ENCODE measurements at places on chromosomes 1 and 21. TPM values are rescaled to one million over a fixed set of nuclear protein-coding genes. Genes with fewer than 3 reads are reported as not detected.
A peak's percentile ranks its signal among the peaks of the same experiment; 100 is the strongest.

The GFI1 gene
- total RNA-seq, result 0.36 TPM

The NEXN gene
- 83.6 TPM for total RNA-seq

The CYB561D1 gene
- 5.2 TPM for total RNA-seq

The RNU1-3 gene
- total RNA-seq, result under 0.01 TPM

The ENTREP3 gene
- 11.8 TPM for total RNA-seq

The ST6GALNAC3 gene
- total RNA-seq, result 7.5 TPM

The TNFAIP8L2 gene
- total RNA-seq, result 1.9 TPM

The SPOCD1 gene
- total RNA-seq, result 0.55 TPM

GRCh38 chr1:7511381-7511780 is 259.7 kb upstream of the VAMP3 start:
- H3K4me1 ChIP-seq, result peaks cover 18% of the 10 kb centered on the region
- no peaks in the 10 kb centered on the region for H3K27me3 ChIP-seq
- no peak overlapping the region for H3K27ac ChIP-seq
- DNase-seq, result no peak
- no peaks in the 10 kb centered on the region for H3K36me3 ChIP-seq

- H3K4me1 ChIP-seq, result peaks cover 34% of the 10 kb centered on the region
- H3K27ac ChIP-seq, result no peak overlapping the region
- H3K4me3 ChIP-seq, result no peak overlapping the region
- DNase-seq, result no peak
- no peaks in the 10 kb centered on the region for H3K27me3 ChIP-seq
These were observed 1.1 kb upstream of the ST6GALNAC3 start for GRCh38 chr1:76073481-76073880.

DNA sequence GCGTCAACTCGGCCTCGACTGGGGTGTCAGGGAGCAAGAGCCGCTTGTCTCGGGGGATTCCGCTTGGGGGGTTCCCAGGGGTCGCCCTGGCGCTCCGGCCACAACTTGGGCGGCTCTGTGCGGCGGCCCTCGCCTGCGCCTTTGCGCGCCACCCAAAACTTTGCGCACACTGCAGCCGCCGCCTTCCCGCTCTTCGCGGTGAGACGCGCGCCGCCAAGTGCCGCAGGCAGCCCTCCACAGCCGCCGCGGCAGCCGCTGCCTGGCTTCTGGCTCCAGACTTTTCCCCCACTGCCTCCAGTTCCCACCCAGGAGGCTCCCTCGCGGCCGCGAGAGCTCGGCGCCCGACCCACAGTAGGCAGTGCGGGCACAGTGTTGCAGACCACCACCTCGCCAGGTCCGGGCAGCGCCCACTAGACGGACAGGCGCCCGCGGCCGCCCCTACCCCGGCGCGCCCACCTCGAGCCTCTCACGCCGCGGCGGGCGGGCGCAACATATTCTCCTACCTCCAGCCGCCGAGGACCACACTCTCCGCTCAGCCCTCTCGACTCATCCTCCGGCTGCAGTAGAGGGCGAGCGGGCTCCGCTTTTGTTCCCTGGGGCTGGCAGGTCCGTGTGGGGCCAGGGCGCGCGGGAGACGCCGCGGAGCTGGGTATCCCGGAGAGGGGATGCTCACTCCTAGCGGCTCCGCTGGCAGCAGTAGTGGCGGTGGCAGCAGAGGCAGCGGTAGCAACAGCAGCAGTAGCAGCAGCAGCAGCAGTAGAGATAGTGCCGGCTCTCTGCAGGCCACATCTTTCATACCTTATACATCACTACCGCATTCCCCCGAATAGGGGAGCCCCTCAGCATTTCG is 296.6 kb downstream of the OMA1 start:
- H3K27ac ChIP-seq, result peak overlapping the region; percentile 45
- no peaks in the 10 kb centered on the region for H3K4me1 ChIP-seq
- no peak for DNase-seq
- H3K4me3 ChIP-seq, result peak overlapping the region; percentile 41

GRCh38 chr21:35163411-35163810 is 114.3 kb upstream of the RUNX1 start:
- H3K4me3 ChIP-seq, result no peak overlapping the region
- no peak overlapping the region for H3K27ac ChIP-seq
- DNase-seq, result no peak
- H3K4me1 ChIP-seq, result no peaks in the 10 kb centered on the region

DNA sequence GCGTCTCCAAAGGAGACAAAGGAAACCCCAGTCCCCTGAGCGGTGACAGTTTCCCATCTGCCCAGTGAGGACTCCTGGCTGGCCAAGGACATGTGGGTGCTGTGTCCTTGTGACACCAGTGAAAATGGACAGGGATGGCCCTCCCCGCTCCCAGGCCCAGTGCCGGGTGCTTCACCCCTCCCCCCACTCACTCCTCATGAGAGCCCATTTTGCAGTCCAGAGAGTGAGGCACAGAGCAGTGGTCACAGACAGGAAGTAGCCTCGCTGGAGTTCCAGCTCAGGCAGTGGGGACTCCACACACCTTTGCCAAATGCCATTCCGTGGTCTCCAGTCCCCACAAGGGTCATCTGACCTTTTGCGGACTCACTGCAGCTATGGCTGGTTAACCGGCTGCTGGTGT is 642.9 kb downstream of the PTPRU start:
- peaks cover 6% of the 10 kb centered on the region for H3K27me3 ChIP-seq
- no peak overlapping the region for H3K27ac ChIP-seq
- no peak overlapping the region for H3K4me3 ChIP-seq
- no peaks in the 10 kb centered on the region for H3K4me1 ChIP-seq
- no peaks in the 10 kb centered on the region for H3K36me3 ChIP-seq

GRCh38 chr1:233060461-233060994 is 110.1 kb downstream of the NTPCR start:
- H3K27me3 ChIP-seq, result no peaks in the 10 kb centered on the region
- H3K36me3 ChIP-seq, result no peaks in the 10 kb centered on the region
- no peak overlapping the region for H3K27ac ChIP-seq
- no peaks in the 10 kb centered on the region for H3K4me1 ChIP-seq
- DNase-seq, result no peak

DNA sequence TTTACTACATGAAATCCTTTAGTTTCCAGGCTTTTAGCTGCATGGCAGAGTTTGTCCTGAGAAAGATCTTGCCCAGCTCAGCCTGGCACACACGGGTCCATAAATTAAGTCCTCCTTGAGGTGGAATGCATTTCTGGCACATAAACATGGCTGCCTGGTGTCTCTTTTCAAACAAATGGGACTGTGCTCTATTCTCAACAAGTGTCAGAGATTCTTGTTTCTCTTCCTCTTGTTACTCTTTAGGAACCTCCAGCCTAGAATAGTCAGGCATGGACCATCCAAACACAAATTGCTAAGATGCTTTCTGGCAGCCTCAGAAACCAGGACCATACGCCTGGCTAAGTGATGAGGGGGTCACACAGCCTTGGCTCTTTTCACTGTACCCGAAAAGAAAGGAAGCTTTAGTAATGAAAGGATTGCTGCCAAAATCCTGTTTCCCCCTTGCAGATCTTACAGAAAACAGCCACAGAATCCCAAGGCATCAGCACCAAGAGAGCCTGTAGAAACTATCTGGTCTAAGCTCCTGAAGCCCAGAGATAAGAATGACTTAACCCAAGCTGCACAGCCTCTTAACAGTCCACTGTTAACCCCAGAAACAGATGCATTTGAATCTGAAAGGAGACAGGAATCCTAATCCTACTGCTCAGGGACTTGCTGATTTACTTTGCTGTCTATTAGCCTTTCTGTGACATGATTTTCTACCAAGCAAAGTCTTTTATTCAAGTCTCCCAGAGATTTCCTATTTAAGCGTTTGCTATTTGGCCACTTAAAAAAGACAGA is 31.9 kb upstream of the NRDC start:
- H3K27me3 ChIP-seq, result no peaks in the 10 kb centered on the region
- DNase-seq, result no peak
- H3K4me1 ChIP-seq, result peaks cover 14% of the 10 kb centered on the region
- H3K36me3 ChIP-seq, result no peaks in the 10 kb centered on the region
- no peak overlapping the region for H3K4me3 ChIP-seq

GRCh38 chr1:148315071-148315811 is 163.2 kb upstream of the NBPF11 start:
- H3K27me3 ChIP-seq, result peaks cover 4% of the 10 kb centered on the region
- no peak overlapping the region for H3K4me3 ChIP-seq
- no peak overlapping the region for H3K27ac ChIP-seq
- DNase-seq, result no peak

GRCh38 chr1:59487335-59488031 is 190.6 kb downstream of the FGGY start:
- H3K27me3 ChIP-seq, result no peaks in the 10 kb centered on the region
- H3K27ac ChIP-seq, result no peak overlapping the region
- peaks cover 9% of the 10 kb centered on the region for H3K4me1 ChIP-seq
- no peak for DNase-seq
- no peaks in the 10 kb centered on the region for H3K36me3 ChIP-seq

- peak overlapping the region; percentile 59 for H3K27ac ChIP-seq
- peaks cover 97% of the 10 kb centered on the region for H3K36me3 ChIP-seq
- no peaks in the 10 kb centered on the region for H3K27me3 ChIP-seq
- DNase-seq, result peak; percentile 87
- no peak overlapping the region for H3K4me3 ChIP-seq
These were observed 90.7 kb downstream of the ARHGEF10L start for GRCh38 chr1:17630048-17630830.

GRCh38 chr1:10401281-10401680 is 2.4 kb downstream of the PGD start:
- H3K4me3 ChIP-seq, result no peak overlapping the region
- H3K27ac ChIP-seq, result no peak overlapping the region

GRCh38 chr1:53913352-53914033 is 19.5 kb downstream of the DIO1 start:
- H3K27ac ChIP-seq, result no peak overlapping the region
- no peak overlapping the region for H3K4me3 ChIP-seq
- no peaks in the 10 kb centered on the region for H3K27me3 ChIP-seq
- no peak for DNase-seq
- no peaks in the 10 kb centered on the region for H3K4me1 ChIP-seq

GRCh38 chr1:47757226-47757975 is 239.8 kb downstream of the TRABD2B start:
- H3K4me3 ChIP-seq, result no peak overlapping the region
- peaks cover 8% of the 10 kb centered on the region for H3K4me1 ChIP-seq
- DNase-seq, result peak; percentile 38
- no peaks in the 10 kb centered on the region for H3K27me3 ChIP-seq

DNA sequence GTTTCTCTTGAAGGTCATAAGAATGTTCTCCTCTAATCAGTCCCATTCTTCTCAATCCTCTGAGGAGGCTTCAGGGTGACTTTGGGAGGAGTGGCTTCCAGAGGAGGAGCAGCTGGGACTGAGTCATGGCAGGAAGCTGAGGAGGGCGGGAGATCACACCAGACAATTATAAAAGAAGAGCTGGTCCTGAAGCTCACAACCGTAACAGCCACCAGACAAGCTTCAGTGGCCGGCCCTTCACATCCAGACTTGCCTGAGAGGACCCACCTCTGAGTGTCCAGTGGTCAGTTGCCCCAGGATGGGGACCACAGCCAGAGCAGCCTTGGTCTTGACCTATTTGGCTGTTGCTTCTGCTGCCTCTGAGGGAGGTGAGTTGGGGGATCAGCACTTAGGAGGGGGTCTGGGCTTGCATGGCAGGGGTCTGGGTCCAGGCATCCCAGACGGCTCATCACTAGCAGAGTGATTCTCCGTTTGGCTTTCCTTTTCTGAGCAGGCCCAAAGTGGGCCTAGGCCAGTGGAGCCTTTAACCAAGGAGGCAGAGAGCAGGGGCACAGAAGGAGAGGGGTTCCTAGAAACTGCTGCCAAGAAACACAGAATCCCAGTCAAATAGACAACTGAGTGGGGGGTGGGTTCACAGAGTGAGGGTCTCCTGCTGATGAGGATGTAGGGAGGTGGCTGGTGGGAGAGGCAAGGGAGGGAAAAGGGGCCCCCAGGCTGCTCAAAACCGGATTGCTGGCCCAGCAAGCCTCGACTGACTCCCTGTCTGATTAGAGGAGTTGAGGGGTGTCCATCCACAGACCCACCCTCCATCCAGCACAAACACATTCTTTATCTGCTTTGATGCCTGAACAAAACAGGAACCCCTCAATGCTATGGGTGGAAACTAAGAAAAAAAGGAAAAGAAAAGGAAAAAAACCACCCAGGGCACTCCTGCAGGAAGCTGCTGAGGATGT is at the start of gene ECM1:
TSS of gene ECM1 (plus strand) at position 198 of the 953 bp plus-strand sequence. CDS start at position 299, 101 bp downstream.
- H3K27me3 ChIP-seq, result no peaks in the 10 kb centered on the region
- peak; percentile 87 for DNase-seq
- H3K27ac ChIP-seq, result peak within 1 kb of the TSS; percentile 69
- H3K4me3 ChIP-seq, result peak within 1 kb of the TSS; percentile 18
- peaks cover 4% of the 10 kb centered on the region for H3K4me1 ChIP-seq

- H3K36me3 ChIP-seq, result peaks cover 32% of the 10 kb centered on the region
- peak overlapping the region; percentile 94 for H3K27ac ChIP-seq
- H3K4me3 ChIP-seq, result no peak overlapping the region
- no peaks in the 10 kb centered on the region for H3K4me1 ChIP-seq
- no peak for DNase-seq
These were observed 154.1 kb downstream of the TGFBR3 start for GRCh38 chr1:91731815-91732214.

- no peaks in the 10 kb centered on the region for H3K36me3 ChIP-seq
- no peaks in the 10 kb centered on the region for H3K27me3 ChIP-seq
- peak overlapping the region; percentile 84 for H3K27ac ChIP-seq
- no peak for DNase-seq
- H3K4me1 ChIP-seq, result peaks cover 58% of the 10 kb centered on the region
These were observed 1.3 kb upstream of the DOCK7 start for GRCh38 chr1:62689524-62689923.

DNA sequence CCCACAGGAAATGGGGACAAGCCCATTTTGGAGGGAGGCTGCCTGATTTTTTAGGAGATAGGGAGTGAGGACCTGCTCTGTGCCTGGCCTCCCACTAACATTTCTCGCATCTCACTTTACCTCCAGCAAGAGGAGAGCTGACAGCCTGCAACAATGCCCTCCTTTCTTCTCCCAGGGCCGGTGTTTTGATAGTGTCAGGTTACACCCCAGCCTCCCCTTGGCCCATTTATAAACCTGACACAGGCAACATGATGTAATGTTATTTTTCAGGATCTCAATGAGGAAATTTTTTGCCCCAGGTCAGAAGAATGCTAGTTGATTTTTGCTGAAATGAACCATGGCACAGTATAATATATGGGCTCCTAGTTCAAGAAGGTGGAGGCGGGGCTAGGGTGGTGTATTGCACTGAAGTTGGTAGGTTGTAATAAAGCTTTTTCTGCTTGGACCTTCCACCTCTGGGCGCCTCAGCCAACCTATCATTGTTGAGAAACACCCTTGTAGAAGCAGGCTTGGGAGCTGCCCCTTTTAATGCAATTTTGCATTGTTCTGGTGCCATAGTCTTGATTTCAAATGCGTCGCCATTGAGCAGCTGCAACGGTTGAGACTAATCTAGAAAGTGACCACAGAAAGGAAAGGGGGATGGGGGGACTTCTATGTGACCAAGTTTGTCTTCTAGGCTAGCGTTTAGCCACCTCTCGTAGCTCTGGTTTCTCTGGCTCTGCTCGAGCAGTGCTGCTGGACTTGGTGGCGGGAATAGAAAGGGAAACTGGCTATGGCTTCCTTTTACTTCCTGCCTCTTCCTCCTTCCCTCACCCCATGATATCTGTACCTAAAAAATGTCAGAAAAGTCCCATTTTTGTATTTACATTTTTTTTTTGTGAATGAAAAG is 53.0 kb downstream of the PBX1 start:
- peaks cover 87% of the 10 kb centered on the region for H3K4me1 ChIP-seq
- peak overlapping the region; percentile 56 for H3K27ac ChIP-seq
- no peak overlapping the region for H3K4me3 ChIP-seq
- no peaks in the 10 kb centered on the region for H3K36me3 ChIP-seq

Measured in sigmoid colon (tissue), 7 donors.